ENCODE measurements at places on chromosomes 6 and 20.

DNA sequence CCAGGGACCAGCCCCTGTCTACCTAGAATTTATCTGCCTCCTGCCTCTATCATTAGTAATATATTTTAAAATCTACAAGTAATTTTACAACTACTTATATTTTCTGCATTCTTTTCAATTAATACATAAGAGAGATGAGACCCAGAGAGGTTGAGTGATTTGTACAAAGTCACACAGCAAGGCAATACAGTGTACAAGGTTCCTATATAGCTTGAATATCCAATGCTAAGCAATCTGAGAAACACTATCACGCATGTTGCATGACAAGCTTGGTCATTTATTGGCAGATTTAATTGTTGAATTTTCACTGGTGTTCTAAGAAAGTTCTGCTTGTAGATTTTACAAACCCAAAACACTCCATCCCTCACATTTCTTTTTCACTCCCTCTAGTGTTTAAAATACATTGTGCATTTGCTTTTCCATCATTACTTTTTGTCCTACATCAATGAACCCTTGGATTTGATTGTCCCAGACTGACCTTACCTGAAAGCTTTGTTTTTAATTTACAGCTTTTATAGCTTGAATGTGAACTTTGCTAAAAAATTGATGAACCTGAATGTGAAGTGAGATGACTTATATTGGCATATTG lies 520.9 kb upstream of the CITED2 start:
- no peak for DNase-seq

DNA sequence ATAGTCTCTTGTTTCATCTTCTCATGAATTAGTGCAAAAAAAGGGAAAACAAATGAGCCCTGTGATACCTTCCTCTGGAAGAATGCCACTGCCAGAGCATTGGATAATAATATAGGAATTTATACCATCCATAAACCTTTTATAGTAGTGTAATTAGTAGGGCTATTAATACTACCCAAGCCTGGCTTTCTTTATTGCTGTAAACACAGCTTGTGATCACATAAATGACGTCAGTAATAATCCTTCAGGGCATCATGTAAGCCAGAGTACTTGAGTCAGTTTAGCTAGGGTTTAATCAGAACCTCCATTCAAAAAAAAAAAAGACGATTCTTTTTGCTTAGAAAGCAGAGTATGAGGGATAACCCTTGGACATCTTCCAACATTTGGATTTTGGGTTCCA lies 264.8 kb downstream of the SLC35F1 start:
- no peak for DNase-seq

DNA sequence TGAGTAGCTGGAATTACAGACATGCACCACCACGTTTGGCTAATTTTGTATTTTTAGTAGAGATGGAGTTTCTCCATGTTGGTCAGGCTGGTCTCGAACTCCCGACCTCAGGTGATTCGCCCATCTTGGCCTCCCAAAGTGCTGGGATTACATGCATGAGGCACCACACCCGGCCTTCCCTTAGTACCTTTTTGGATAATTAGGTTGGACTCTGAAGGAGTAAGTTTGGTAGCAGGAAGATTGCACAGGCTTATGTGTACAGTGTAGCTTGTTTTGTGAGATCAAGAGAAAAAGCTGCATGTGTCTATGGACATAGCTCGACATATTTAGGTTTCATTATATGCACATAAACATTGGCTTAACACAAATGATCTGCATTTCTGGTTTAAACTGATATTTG lies 116.8 kb downstream of the NCOA3 start:
- DNase-seq = no peak

DNA sequence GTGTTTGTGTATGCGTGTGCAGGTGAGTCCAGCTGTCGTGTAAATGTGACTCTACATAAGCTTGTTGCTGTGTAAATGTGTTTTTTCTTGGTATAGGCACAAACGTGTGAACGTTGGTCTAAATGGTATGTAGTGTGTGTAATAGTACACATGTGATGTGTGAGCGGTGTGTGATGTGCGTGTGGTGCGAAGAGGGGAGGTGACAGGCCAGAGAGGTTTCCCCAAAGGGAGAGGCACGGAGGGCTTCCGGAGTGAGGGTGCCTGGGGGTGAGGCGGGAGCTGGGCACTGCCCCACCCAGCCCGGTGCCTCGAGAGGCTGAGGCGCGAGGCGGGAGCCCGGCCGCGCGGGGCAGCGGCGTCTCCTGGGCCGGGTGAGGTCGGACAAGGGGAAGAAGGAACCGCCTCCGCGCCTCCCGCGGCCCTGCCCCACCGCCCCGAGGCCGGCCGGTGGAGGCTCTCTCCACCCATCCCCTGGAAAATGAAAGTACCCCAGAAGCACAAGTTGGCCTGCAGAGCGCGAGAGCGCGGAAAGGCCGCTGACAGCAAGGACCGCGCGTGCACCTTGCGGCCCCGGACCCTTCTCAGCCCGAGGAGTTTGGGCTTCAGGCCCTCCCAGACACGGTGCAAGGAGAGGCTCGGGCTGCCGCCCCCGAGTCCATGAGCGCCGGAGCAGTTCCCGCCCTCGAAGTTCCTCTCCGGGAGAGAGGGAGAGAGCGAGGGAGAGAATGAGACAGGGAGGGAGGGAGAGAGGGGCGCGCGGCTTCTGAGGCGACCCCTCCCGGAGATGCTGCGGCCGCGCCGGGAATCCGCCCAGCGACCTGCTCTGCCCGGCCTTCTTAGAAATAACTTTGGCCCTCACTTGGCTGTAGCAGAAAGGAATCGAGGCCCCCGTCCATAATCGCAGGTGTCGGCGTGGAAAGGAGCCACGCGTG lies 43.2 kb upstream of the OSTM1 start:
- no peak for DNase-seq

- no peak for DNase-seq
Observed at GRCh38 chr6:11279284-11279689, 46.8 kb upstream of the NEDD9 start.

DNA sequence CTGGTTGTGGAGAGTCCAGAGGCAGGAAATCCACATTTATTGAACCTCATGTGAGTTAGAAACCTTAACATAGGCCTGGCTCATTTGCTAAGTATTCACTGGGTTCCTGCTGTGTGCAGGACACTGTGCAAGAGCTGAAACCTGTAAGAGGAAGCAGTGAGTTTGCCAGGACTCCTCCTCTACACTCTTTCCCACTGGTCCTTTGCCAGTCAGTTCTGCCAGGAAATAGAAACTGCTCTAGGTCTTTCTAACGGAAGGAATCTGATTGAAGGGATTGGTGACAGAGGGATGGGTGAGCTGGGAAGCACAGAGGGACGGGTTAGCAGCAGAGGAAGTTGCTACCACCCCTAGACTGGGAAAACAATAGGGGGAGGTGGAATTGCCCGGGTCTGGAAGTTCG lies 234.2 kb upstream of the ECI2 start:
- DNase-seq = no peak

- DNase-seq = no peak
Observed at GRCh38 chr6:75932067-75932466, 140.4 kb downstream of the IMPG1 start.

DNA sequence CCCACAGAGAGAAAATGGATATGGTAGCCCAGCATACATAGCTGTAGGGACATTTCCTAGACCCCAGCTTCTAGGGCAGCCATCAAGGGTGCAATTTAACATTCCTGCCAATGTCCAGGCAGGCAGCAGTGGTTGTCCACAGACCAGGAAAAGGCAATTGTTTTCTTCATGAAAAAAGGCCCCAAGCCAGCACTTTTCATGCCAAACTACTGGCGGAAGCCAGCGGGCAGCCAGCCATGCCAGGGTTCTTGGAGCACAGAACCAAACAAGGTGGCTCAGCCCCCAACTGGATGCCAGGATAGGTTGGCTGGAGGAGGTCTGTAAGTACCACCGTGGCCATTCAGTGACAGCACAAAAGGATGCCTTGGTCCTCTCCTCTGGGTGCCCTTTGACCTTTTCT lies 94.6 kb downstream of the BANF2 start:
- no peak for DNase-seq

GRCh38 chr6:131995917-131996316 lies 44.7 kb upstream of the CCN2 start:
- DNase-seq = no peak

- no peak for DNase-seq
Observed at GRCh38 chr6:116090251-116090650, 10.4 kb upstream of the NT5DC1 start.

GRCh38 chr6:109076377-109076776 lies 18.3 kb downstream of the SESN1 start:
- no peak for DNase-seq

- DNase-seq = no peak
Observed at GRCh38 chr6:341914-342831, 49.4 kb upstream of the IRF4 start.

GRCh38 chr6:157184202-157185015 lies 138.9 kb downstream of the TMEM242 start:
- no peak for DNase-seq

DNA sequence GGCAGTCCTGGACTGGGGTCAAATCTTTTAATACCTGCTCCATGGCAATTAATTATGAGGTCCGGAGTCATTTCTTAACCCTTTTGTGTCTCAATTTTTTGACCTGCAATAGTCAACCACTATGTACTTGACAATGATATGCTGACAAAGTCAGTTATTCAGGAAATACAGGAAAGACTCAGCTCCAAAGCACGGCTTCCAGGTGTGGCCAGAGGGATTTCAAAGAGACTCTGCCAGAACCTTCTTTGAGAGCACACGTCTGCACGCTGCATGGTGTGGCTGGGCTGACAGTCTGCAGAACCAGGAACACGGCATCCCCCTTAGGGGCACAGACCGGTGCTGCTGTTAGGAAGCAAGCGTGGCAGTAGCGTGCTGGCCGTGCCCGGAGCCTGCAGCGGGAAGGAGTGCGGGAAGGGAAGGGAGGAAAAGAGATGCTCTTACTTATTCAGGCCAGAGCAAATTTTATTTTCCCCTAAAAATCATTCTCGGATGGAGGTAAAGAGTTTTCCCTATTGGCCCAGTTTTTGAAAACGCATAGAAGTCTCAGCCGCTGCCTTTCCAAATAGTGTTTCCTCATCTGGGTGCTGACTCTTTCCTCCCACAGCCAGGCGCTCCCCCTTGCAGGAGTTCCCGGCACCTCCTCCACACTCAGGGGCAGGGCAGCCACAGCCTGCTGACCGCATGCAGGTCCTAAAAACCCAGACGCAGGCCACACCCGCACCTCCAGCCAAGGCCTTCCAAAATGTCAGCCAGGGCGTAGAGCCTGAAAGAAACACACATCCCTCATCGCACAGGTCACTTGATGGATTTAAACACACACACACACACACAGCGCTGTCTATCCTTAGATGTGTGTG lies 187.4 kb upstream of the SNX9 start:
- no peak for DNase-seq

DNA sequence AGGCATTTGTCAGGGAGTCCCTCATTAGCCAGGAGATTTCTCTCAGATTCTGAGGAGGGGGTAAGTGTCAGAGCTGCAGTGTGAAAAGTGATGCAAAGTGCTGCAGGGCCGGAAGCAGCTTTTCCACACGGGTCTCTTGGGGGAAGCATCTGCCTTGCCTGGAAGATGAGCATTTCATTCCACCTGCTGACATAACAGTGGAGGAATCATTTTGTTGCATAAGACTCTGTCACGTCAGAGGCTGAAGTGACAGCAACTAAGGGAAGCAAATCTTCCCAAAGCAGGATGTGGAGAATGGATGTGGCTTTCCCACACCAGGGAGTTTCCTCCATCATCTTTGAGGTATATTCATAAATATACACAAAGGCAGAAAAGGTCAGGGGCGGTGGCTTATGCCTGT lies 22.8 kb downstream of the DCBLD1 start:
- no peak for DNase-seq

DNA sequence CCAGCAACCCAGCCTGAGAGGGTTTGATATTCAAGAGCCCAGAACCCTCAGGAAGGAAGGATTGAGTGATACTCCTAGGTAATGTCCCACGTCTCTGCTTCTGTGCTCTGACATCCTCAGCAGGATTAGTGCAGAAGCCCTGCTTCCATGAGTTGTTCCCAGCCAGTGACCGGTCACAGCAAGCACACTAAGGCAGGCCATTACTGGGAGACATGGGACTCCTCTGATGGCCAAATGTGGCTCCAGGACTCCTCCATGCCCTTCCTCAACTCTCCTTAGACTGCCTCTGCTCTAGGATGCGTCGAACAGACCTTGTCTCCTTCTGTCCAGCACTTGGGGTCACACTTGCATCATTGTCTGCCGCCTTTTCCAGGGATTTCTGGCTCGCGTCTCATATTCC lies 7.6 kb downstream of the HLA-A start:
- DNase-seq = no peak

GRCh38 chr20:12023194-12023795 lies 105.6 kb downstream of the BTBD3 start:
- no peak for DNase-seq

- DNase-seq = no peak
Observed at GRCh38 chr6:14436592-14437132, 319.1 kb downstream of the CD83 start.

DNA sequence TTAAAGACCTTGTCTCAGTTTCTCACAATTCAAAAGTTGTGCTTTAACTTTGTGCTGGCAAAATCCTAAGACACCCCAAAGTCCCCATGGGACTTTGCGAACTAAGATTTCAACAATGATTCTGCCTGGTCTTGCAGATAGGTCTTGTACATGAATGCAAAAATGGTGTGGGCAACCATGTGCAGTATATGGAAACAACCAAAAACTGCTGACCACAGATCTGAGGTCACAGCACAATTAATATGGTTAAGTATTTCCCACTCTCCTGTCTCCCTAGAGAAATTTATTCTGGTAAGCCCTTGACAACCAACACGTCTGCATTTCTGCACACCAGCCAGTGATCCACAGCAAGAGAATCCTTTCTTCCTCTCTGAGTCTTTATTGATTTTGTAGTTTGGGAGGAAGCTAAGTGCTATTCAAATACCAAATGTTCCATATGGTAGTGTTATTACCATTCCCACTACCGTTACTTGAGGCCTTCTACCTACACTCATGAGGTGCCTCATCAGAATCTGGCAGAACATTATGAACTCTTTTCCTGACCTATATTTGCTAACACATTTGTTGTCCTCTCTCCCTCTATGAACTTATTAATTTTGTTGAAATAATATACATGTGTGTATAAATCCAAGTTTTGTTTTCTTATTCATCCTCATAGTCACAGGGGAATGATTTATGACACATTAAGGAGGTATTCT lies 178.7 kb downstream of the ATXN1 start:
- DNase-seq = no peak

DNA sequence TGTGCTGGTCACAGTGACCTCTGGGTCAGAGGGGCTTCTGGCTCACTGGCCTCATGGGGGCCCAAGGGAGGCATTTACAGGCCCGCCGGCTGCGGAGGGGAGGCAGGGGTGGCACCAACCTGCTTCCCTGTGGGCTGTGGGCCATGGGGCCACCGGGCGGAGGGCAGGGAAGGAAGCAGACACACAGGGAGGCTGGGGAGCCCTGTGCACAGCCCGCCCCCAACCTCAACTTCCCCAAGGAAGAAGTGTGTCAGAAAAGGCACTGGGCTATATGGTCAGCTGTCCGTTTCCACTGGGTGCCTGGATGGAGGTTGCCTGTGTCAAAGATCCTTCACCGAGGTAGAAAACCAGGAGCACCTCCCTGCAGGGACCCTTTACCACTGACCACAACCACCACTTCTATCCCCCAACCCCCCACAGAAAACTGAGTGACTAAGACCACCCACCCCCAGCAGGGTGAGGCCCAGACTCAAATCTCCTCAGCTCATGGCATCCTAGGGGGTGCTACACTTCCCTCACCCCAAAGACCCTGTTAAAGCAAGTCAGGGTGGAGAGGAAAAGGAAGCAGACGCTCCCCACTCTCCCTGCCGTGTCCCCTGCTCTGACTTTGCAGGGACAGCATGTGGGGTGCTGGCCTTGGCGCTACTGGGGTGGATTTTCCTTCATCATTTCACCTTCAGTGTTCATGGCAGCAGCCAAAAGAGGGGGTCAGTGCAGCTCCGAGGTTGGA lies 5.6 kb downstream of the CST3 start:
- DNase-seq = no peak

GRCh38 chr20:1625083-1625690 lies 5.4 kb upstream of the SIRPB1 start:
- no peak for DNase-seq
